ENCODE measurements at places on chromosomes 11 and 22. TPM values are rescaled to one million over a fixed set of nuclear protein-coding genes. Genes with fewer than 3 reads are reported as not detected.

DNA sequence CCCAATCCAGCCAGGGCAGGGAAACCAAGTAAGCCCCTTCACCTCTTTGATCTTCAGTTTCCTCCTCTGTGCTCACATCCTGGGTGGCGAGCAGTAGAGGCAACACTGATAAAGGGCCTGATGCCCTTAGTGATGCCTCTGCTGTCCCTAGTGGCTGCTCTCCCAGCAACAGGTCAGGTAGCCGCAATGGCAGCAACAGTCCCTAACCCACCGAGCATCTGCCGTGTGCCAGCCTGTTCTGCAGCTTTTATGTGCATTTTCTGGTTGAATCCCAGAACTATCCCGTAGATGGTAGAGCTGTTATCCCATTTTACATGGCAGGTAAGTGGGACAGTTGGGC lies 5.2 kb downstream of the SCYL1 start:
- H3K27me3 ChIP-seq: no peaks in the 10 kb centered on the region
- no peak overlapping the region for H3K27ac ChIP-seq
- H3K4me1 ChIP-seq: peaks cover 6% of the 10 kb centered on the region
- DNase-seq: no peak

DNA sequence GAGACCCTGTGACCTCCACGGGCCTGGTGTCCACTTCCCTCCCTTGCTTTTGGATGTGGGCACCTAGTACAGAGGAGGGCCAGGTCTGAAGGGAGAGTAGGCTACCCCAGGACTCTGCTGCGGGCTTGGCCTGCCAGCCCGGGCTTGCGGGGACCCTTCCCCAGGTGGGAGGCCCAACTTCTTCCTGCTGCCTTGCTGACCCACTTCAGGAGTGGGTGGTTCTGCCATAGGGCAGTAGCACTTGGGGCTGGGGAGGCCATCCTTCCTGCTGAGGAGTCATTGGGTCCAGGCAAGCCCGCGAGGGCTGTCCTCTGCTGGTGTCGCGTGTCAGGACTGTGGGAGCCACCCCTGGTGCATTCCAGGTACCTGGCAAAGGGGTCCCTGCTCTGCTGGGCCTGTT lies 1250.0 kb downstream of the BRD1 start:
- H3K36me3 ChIP-seq: no peaks in the 10 kb centered on the region
- H3K4me1 ChIP-seq: no peaks in the 10 kb centered on the region

- no peak for DNase-seq
- no peaks in the 10 kb centered on the region for H3K27me3 ChIP-seq
- H3K4me1 ChIP-seq: peaks cover 11% of the 10 kb centered on the region
- H3K27ac ChIP-seq: no peak overlapping the region
- H3K4me3 ChIP-seq: no peak overlapping the region
Observed at GRCh38 chr11:7571640-7572000, 57.8 kb downstream of the PPFIBP2 start.

- H3K36me3 ChIP-seq: no peaks in the 10 kb centered on the region
- H3K27me3 ChIP-seq: no peaks in the 10 kb centered on the region
Observed at GRCh38 chr11:37474889-37475288, 876.9 kb upstream of the RAG2 start.

DNA sequence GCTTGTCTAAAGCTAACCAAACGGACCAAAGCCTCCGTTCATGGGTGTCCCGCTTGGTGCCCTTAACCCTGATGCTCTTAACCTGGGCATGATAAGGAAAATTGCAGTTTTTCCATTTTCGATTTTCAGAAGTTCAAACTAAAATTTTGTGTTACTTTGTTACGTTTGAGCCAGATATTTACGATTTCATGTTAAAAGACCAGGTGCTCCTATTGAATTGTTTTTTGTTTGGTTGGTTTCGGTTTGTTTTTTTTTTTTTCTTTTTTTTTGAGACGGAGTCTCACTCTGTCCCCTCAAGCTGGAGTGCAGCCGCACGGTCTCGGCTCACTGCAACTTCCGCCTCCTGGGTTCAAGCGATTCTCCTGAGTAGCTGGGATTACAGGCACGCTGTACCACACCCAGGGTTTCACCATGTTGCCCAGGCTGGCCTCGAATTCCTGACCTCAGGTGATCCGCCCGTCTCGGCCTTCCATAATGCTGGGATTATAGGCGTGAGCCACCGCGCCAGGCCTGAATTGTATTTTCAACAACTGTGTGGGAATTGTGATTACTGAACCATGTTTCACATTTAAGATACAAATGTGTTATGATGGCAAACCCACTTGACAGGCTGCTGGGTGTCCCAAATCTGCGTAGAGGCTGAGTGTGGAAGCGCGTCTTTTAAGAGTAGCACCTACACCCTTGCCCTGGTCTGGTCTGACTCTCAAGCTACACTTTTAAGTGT lies 864 bp upstream of the USP28 start:
- H3K36me3 ChIP-seq: 0 out of 2 replicates have a peak, but pooled peaks cover 3% of the 10 kb centered on the region
- H3K4me3 ChIP-seq: peak overlapping the region; percentile 68
- no peaks in the 10 kb centered on the region for H3K27me3 ChIP-seq
- peaks cover 17% of the 10 kb centered on the region for H3K4me1 ChIP-seq

DNA sequence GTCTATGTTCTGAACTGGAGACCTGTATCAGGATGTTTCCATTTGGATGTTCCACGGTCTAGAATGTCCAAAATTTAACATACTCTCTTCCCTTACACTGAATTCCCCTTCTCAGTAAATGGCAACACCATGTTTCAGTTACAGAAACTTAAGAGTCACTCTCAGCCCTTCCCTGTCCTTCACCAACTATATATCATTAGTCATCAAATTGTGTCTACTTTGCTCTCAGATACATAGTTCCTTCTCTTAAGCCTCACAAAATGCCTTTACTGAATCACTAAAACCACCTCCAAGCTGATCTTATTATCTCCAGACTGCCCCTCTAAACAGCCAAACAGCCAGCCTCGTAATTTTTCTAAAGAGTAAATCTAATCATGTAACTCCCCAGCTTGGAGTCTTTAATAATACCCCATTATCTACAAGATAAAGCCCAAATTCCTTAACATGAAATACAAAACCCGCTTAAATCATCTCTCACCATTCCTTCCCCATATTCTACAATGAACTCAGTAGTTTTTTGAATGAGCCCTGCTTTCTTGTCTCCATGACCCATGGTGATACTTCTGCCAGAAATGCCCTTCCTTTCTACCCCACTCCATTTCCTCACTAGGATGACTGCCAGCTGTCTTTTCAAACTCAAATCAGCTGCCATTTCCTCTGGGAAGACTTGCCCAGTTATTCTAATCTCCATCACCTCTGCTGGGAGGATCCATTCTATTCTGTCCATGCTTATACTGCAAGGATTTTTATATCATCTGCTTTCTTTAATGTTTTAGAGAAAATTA lies 102.7 kb upstream of the ARHGAP42 start:
- no peaks in the 10 kb centered on the region for H3K36me3 ChIP-seq
- H3K4me1 ChIP-seq: no peaks in the 10 kb centered on the region
- H3K27me3 ChIP-seq: peaks cover 1% of the 10 kb centered on the region

- H3K4me1 ChIP-seq: peaks cover 13% of the 10 kb centered on the region
- DNase-seq: no peak
- no peak overlapping the region for H3K4me3 ChIP-seq
- H3K27me3 ChIP-seq: no peaks in the 10 kb centered on the region
- no peaks in the 10 kb centered on the region for H3K36me3 ChIP-seq
Observed at GRCh38 chr22:23058063-23058462, 12.3 kb upstream of the GNAZ start.

- no peaks in the 10 kb centered on the region for H3K4me1 ChIP-seq
- no peaks in the 10 kb centered on the region for H3K36me3 ChIP-seq
- no peak overlapping the region for H3K27ac ChIP-seq
- peaks cover 3% of the 10 kb centered on the region for H3K27me3 ChIP-seq
- no peak for DNase-seq
Observed at GRCh38 chr22:37497062-37497599, 10.9 kb upstream of the MFNG start.

- H3K4me3 ChIP-seq: peak within 1 kb of the TSS; percentile 55
- H3K4me1 ChIP-seq: peaks cover 41% of the 10 kb centered on the region
- peaks cover 6% of the 10 kb centered on the region for H3K27me3 ChIP-seq
- H3K27ac ChIP-seq: no peak within 1 kb of the TSS
Observed at GRCh38 chr22:41915035-41915785, at the start of gene SHISA8. Gene SHISA8, minus strand, starts transcription at chr22:41915074. Its CDS starts 407 bp downstream, at chr22:41914667.

DNA sequence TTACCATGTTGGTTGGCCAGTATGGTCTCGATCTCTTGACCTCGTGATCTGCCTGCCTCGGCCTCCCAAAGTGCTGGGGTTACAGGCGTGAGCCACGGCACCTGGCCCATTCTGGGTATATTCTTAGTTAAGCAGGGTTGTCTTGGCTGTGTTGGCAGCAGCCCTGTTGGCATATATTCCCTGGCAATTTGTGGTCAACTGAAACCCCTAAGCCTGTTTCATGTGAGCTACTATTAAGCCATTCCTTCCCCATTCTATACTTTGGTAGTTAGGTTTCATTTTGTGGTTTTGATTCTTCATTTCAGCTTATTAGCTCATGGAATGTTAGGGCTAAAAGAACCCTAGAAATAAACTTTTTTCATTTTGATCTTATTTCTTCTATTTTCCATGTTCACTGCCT lies 22.2 kb upstream of the IL18BP start:
- no peaks in the 10 kb centered on the region for H3K27me3 ChIP-seq
- no peak for DNase-seq
- peaks cover 10% of the 10 kb centered on the region for H3K4me1 ChIP-seq
- no peak overlapping the region for H3K4me3 ChIP-seq
- peaks cover 24% of the 10 kb centered on the region for H3K36me3 ChIP-seq
- H3K27ac ChIP-seq: no peak overlapping the region

- H3K4me1 ChIP-seq: peaks cover 5% of the 10 kb centered on the region
- no peak for DNase-seq
- no peak overlapping the region for H3K27ac ChIP-seq
- H3K4me3 ChIP-seq: no peak overlapping the region
- peaks cover 4% of the 10 kb centered on the region for H3K36me3 ChIP-seq
Observed at GRCh38 chr22:20834206-20834605, 24.4 kb downstream of the PI4KA start.

GRCh38 chr22:17396516-17396915 lies 27.3 kb downstream of the CECR2 start:
- no peak overlapping the region for H3K4me3 ChIP-seq
- no peak overlapping the region for H3K27ac ChIP-seq
- H3K4me1 ChIP-seq: no peaks in the 10 kb centered on the region
- H3K36me3 ChIP-seq: no peaks in the 10 kb centered on the region
- H3K27me3 ChIP-seq: no peaks in the 10 kb centered on the region

DNA sequence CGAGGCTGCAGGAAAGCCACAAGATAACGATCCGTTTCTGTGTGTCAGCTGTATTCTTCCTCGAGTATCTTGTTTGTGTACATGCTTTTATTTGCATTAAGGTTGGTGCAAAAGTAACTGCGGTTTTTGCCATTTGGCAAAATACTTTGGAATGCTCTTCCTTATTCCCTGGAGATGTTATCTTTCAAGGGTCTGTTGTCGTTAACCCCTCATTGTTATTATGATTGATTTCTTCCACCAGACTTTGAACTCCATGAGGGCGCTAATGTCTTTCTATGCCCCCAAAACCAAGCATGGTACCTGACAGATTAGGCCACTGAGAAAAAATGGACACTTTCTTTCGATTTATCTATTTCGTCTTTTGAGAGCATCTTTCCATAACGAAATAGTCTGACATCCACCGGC lies 563 bp upstream of the PSMA1 start:
- H3K27ac ChIP-seq: peak overlapping the region; percentile 89
- no peaks in the 10 kb centered on the region for H3K36me3 ChIP-seq
- no peak for DNase-seq
- no peaks in the 10 kb centered on the region for H3K4me1 ChIP-seq
- peak overlapping the region; percentile 95 for H3K4me3 ChIP-seq
- H3K27me3 ChIP-seq: no peaks in the 10 kb centered on the region

DNA sequence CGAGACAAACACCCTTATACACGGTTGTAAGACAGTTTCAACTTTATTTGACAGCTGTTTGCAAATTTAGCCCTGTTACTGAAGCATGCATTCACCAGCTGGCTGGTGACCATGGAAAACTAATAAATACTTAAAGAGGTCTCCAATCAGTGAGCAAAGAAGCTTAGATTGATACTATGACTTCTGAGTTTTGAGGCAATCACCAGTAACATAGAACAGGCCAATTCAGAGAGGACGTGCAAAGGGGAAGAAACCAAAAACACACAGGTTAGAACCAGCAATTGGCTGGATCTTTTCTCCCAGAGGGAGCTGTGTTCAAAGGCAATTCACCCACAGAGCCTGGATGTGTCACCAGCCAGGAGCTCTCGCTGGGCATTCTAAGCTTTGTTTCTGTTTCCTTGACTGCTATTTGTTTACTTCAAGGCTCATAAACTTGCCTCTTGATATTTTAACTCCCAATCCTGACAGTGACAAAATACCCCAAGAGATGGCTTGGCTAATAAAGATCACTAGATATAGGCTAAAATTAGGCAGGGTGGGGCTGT lies 113.6 kb upstream of the MTMR2 start:
- H3K4me3 ChIP-seq: no peak overlapping the region
- no peak overlapping the region for H3K27ac ChIP-seq
- no peaks in the 10 kb centered on the region for H3K36me3 ChIP-seq
- peaks cover 3% of the 10 kb centered on the region for H3K4me1 ChIP-seq

DNA sequence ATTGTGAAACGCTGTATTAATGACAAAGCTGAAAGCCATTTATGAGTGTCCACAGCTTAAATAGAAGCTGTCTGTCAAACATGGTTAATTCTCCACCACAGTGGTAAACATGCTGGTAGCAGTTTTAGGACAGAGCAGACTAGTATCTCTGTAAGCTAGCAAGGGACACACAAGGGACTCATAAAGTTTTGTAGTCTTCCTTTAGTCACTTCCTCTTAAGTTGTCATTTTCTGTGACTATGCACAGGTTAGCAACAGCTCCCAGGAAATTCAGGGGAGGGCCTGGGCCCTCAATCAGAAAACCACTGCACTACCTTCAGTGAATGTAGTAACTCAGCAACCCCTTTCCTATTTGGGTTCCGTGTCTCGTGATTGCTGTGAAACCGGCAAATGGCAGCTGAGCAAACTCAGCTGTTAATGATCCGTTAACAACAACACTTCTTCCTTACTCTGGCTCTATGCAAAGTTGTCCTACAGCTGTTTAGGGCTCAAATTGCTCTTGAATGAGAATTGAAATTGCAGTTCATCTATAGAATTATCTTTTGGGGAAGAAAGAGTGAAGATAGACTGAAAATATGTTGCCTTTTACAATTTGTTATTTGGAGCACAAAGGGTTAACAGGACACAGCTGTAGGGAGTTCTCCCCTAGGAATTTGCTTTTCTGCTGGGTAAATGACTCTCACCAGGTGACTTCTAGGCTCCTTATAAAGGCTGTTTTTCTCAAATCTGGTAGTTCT lies at the start of gene MMP26:
Gene MMP26, plus strand, starts transcription at position 731 of the 736 bp plus-strand sequence.
- no peak within 1 kb of the TSS for H3K4me3 ChIP-seq
- no peaks in the 10 kb centered on the region for H3K4me1 ChIP-seq
- no peaks in the 10 kb centered on the region for H3K27me3 ChIP-seq
- H3K27ac ChIP-seq: no peak within 1 kb of the TSS
- no peak for DNase-seq

- H3K4me3 ChIP-seq: no peak overlapping the region
- H3K27ac ChIP-seq: no peak overlapping the region
- H3K36me3 ChIP-seq: no peaks in the 10 kb centered on the region
- H3K27me3 ChIP-seq: no peaks in the 10 kb centered on the region
Observed at GRCh38 chr22:30495041-30495784, 10.3 kb downstream of the SEC14L4 start.

The CLMP gene
- 0.21 TPM for total RNA-seq

The TBX10 gene
- total RNA-seq: 0.26 TPM

The DGAT2 gene
- 21.0 TPM for total RNA-seq

The OR10A2 gene
- not detected for total RNA-seq

The OR10D3 gene
- total RNA-seq: not detected

The KCNA4 gene
- total RNA-seq: not detected

The INS gene
- total RNA-seq: not detected

The SUSD2 gene
- total RNA-seq: 0.11 TPM

The RASGRP2 gene
- total RNA-seq: 9.0 TPM

The ARHGAP8 gene
- total RNA-seq: not detected

The SSH3 gene
- total RNA-seq: 0.80 TPM
